Activated naive CD4-positive, alpha-beta T cell (primary cell): ENCODE measurements at places on chromosomes 7 and 10.
A peak's percentile ranks its signal among the peaks of the same experiment; 100 is the strongest.

DNA sequence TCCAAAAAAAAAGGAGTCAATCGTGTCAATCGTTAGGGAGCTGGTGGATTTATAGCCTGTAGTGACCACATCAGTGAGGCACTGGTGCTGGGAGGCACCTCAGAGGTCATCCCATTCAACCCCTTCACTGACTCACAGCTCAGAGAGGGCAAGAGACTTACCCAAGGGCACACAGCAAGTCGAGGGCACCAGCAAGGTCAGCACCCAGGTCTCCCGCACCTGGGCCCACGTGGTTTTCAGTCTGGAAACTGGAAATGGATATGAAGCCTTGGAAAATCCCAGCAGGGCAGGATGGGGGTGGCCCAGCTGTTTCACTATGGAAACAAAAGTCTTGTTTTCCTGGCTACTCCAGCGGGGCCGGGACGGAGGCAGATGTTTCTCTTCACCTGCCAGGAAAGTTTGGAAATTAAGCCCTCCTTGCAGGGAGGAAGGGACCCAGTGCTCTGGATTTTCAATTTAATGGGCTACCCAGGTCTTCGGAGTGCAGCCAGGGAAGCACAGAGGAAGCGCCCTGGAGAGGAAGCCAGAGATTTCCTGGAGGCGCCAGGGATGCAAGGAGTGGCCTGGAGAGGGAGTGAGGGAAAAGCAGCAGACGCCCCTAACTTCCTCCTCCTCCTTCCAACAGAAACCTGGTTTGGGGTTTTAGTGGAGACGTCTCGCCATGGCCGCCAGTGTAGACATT, 157.2 kb upstream of the TNRC18 start:
- no peak for DNase-seq

GRCh38 chr7:155316427-155317113, 18.9 kb downstream of the INSIG1 start:
- no peak for DNase-seq

DNA sequence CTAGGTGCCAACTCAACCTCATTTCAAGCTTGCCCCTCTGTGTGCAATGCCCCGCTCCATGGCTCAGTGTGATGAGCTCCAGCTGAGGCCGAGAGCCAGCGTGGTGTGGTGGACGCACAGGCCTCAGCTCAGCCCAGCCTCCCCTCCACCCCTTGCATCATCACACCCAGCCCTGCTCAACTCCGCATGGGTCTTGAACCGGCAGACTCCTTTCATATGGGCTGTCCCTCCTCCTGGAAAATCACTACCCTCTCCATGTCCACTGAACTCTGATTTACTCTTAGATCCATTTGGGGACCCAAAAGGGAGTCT, 16.6 kb upstream of the SLC18A3 start:
- no peak for DNase-seq

DNA sequence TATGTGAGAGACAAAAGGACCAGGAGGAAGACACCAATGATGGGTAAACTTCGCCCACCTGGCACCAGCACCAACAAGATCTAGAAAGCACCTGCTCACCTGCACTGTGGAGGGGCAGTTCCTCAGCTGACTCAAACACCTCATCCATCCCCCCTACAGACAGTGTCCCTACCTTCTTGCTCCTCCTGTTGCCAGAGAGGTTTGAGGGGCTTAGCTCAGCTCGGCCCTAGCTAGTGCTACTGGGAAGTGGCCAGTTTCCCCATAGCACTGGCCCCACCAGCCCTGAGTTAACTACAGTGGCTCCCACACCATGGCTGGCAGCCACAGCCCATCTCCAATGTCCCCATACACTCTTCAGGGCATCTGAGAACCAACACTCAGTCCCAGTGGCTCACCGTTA, 70.8 kb downstream of the GRID1 start:
- no peak for DNase-seq

DNA sequence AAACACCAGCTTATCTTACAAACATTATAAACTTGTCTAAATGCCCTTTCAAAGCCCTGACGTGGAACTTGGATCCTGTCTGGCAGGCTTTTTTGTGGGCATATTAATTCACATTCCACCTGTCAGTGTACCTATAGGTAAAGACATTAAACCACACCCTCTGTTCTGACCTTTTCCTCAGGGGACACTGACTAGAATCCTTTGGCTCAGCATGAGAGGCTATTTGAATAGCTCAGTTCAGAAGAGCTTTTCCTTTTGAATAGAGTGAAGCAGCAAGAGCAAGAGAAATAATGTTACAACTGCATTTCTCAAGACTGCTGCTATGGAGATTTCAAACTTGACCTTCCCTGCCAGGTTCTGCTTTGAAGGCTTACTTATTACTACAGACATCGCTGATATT, 76.9 kb downstream of the CYP51A1 start:
- DNase-seq: no peak

GRCh38 chr10:85124603-85125051, 796.2 kb downstream of the CCSER2 start:
- DNase-seq: no peak

GRCh38 chr10:85610381-85611092, 756.1 kb downstream of the GRID1 start:
- no peak for DNase-seq

GRCh38 chr10:27998954-27999275, at the start of gene ODAD2:
ODAD2 (minus strand) TSS chr10:27999079; CDS start chr10:27995142, 3,937 bp downstream.
- no peak for DNase-seq

DNA sequence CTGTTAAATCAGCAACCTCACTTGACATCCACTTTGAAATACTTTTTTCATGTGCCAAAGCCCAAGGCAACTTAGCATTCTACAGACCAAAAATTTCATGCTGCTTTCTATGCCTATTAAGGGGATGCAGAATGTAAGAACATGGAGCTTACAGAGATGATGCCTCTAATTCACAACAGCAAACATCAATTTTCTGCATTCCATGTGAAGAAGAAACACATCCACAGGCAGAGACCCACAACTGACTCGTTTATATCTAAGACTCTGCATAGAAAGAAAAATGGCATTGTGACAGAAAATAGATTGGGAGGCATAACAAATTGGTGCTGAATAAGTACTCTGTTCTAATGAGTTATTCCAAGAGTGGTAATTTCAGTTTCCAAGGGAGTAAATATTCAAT, 107.6 kb downstream of the SGMS1 start:
- DNase-seq: no peak

DNA sequence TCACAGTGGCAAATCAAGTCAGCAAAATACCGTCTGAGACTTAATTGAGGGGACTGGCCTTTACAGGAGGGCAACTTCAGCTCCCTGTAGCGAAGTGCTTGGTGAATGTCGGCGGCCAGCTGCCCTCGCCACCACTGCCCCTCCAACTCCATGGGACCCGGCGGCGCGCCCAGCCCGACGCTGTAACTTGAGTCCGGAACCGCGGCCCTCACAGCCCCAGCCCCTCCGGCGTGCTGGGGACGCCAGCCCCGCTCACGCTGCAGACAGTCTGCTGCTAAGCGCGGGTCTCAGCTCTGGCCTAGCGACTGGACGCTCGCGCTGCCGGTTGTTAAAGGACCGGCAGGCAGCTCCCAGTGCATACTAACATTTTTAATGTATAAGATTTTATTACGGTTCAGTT, 113.4 kb upstream of the NUPR2 start:
- no peak for DNase-seq

GRCh38 chr7:30787486-30787885, 16.3 kb downstream of the MINDY4 start:
- DNase-seq: no peak

DNA sequence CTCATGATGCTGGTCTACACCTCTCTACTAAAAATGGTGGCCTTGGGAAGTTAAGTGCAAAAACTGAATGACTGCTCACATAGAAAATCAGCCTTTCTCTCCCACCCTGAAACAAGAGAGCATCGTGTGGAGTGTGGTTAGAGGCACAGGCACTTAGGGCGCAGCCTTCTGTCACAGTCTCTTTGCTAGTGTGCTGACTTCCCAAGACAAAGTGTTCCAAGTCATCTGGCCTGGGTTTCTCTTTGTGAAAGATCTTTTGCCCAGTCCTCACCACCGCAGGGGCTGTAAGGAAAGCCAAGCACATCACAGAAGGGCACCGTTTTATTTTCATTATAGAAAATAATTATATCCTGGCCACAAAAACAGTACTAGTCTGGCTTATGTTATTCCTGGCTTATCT, 12.5 kb downstream of the STN1 start:
- no peak for DNase-seq

DNA sequence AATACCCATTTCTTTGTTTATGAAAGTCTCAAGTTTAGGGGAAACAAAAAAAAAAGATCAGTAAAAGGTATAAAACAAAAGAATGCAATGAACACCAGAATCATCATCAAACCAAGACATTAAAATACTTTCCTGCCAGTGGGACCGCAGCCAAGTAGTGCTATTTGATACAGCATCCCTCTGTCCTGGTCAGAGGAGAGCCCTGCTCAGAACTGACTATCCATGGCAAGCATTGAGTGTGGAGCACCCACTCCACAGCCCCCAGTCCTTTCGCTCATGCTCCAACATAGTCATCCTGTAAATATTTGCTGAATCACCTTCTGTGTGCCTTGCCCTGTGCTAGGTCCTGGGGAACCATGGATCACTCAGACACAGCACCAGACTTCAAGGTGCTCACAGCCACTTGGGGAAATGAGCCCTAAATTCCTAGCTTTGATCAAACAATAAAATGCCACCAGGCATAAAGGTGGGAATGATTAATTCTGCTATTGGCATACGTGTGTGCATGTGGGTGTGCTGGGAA, 213.6 kb upstream of the TBX20 start:
- no peak for DNase-seq

DNA sequence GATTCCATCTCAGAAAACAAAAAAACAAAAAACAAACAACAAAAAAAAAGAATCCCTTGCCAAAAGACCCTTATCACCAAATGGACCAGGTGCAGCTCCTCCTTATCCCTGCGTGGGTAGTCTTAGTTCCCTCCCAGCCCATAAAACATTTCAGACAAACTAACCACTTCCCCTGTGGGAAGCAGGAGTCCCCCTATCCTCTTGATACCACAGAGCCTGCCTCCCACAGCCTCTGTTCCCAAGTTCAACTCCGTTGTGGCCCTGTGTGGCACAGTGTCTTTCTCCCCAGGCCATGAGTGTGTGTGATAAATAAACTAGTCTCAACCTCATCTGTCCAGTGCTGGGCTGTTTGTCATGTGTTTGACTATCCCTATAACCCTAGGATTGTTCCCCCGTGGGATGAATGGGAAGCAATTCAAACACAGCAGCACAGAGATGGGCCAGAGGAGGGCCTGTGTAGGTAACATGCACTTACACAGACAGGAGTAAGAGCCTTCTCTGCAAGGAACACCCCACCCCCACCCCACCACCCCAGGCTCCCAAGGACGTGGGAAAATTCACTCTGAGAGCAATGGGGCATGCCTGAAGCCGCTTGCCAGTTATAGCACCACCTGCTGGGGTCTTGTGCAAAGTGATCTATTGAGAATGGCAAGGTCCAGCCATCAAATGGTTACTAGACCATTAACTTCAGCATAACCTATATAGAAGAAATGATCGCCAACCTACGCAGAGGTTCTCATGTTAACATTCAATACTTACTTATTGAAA, 147.1 kb upstream of the GHITM start:
- DNase-seq: no peak

DNA sequence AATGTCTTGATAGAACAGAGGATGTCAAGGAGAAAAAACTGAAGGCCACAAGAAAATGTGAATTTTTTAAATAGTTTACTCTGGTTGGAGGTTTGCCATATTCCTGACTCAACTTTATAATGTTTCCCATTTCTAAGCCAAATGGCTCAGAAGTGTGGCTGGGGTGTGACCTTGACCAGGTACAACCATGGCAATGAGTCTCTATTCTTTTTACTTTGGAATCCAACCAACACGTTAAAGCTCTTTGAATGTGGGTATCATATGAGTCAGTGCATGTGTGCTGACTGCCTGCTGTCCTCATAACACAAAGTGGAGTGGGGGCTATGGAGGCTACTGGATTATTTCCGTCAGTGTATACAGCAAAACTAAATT, 33.5 kb upstream of the DLD start:
- no peak for DNase-seq

- DNase-seq: no peak
Measured at GRCh38 chr10:56912043-56912442, 551.0 kb upstream of the ZWINT start.

DNA sequence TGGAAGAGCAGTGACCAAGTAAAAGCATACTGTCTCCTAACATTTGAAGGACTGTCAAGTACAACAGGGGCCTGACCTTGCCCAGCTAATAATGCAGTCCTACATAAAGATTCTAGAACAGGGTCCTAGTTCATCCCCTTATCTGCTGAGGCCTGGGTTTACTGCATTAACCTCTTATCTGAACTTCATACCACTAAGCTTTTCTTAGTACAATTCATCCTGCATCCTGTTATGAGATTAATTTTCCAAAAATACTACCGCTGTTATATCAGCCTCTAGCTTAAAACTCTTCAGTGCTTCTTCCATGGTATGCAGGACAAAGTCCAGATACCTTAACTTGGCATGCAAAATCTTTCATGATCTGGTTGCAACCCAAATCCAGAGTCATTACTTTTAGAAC, 72.5 kb downstream of the CHRM2 start:
- DNase-seq: no peak

DNA sequence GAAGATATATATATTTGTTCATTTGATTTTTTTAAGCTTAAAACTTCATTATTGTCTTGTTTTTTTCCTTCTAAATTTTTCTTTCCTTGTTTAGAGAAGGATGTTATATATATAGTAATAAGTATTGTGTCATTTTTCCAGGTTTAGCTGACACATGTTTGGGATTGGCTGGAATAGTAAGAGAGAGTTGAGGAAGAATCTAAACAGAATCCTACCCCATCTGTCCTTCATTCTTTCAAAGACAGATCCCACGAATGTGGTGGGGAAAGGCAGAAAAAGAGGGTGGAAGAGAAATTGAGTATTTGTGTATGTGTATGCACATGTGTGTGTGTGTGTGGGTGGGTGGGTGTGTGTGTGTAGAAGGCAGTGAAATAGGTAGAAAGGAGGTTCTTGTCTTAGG, 132.4 kb downstream of the SVIL start:
- no peak for DNase-seq

GRCh38 chr10:90998733-90999511, 78.0 kb upstream of the ANKRD1 start:
- DNase-seq: no peak

GRCh38 chr10:97297556-97298222, 5.3 kb upstream of the ARHGAP19 start:
- no peak for DNase-seq

- DNase-seq: peak; percentile 20
Measured at GRCh38 chr7:100221231-100221718, 1.5 kb downstream of the PVRIG start.

GRCh38 chr10:125103466-125103865, 56.9 kb downstream of the CTBP2 start:
- no peak for DNase-seq

DNA sequence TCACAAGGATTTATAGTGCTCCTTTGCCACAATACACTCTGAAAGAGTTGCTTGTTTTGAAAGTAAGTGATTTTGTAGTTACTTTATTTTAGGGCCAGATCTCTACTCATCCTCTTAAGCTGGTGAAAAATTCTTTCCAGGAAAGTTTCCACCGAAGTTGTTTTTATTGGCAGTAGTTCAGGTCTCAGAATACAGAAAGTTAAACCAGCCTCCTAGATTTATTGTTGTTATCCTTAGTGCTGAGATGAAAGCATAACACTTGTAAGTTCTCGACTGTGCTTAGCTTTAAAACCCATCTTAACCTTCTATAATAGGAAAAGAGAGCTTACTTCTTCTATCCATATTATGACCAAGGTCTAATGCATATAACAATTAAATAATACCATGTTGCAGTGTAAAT, 5.5 kb downstream of the AP3M1 start:
- no peak for DNase-seq

GRCh38 chr10:98417481-98417959, 2.5 kb upstream of the PYROXD2 start:
- DNase-seq: no peak
